Activated CD4-positive, alpha-beta memory T cell treated with anti-CD3 and anti-CD28 coated beads, Interleukin-2, amount 10 ng/mL, durations not matched to agents 7 days and 5 days (primary cell): ENCODE measurements at places on chromosomes 3 and 15. TPM values are rescaled to one million over a fixed set of nuclear protein-coding genes. Genes with fewer than 3 reads are reported as not detected.

DNA sequence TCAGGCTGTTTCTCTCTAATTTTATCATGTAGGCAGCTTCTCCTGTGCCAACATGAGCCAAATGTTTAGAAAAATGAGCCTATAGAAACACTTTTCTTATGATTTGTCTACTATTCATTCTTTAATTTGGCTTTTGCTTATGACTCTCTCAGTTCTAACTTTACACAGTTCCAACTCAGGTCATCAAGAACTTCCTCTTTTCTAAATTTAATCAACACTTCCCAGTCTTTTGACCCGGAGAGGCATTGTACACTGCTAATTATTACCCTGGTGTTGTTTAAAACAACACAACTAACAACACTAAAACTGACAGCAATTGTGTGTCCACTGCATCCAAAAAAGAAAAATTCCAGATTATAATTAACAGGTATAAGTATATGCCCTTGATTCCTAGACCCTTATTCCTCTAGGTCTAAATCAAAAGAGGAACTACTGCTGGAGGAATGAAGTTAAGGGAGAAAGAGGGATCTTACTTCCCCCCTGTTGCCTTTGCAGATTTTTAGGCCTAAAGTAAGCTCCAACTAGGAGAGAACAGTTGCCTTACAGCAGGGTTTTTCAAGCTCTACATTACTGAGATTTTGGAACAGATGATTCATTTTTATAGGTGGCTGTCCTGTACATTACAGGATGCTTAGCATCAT lies 332.2 kb upstream of the GOLIM4 start:
- DNase-seq, result no peak

DNA sequence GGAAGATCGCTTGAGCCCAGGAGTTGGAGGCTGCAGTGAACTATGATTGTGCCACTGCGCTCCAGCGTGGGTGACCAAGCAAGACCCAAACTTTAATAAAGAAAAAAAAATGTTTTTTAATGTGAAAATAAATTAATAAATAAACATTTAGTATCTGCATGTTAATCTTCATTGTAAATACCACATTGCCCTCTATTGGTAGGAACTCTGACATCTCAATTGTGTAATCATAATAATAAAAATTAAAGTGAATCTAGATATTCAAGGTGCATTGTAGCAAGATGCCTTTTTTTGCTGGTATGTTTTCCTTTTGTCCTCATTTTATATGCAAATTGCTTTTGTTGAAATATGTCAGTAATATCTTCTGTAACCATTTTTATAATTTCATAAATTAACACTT lies 95.0 kb upstream of the LIMD1 start:
- DNase-seq, result no peak

GRCh38 chr3:106327696-106328025 lies 458.8 kb upstream of the CBLB start:
- DNase-seq, result no peak

- DNase-seq, result no peak
These were observed 814.5 kb downstream of the VGLL3 start for GRCh38 chr3:86176445-86176784.

DNA sequence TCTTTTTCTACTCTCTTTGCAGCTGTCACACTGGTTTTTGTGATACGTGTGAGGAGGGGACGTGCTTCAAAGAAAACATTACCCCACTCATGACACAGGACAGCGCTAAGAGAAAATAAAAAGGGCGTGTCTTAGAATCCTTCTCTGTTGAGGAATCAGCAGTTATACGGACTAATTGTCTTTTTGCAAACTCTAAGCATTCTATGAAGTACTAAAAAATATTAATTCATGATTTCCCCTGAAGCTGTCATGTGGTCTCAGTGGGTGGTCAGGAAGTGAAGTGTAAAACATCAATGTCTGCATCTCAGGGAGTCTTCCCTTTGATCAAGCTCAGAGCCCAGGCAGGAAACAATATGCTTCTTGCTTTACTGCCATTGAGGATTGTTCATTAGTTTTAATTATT lies 117.5 kb upstream of the CRBN start:
- no peak for DNase-seq

DNA sequence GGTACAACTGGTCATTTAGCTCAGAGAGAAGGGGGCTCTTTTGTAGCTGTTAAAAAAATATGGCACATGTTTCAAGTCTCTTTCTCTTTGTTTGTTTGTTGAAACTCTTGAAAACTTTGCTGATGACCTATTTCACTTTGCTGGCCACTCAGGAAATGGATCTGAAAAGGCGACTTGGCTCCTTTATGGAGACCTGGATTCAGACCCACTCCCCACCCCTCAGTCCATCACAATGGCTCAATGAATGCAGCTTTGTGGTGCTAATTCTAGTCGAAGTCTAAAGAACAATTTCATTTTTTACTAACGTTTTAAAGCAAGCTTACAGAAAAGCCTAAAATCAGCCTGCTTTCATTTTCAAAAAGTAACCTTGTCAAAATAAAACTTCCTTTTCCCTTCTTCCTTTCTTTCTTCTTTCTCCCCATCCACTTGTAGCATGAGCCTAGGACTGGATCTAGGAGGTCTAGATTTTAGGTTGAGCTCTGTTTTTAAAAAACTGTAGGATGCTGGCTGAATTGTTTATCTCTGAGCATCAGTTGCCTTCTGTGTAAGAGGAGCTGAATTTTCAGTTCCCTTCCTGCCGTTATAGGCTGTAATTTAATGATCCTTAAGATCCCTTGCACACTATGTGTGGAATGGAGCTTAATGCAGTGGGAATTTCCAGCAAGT lies 165.5 kb upstream of the FEZF2 start:
- no peak for DNase-seq

DNA sequence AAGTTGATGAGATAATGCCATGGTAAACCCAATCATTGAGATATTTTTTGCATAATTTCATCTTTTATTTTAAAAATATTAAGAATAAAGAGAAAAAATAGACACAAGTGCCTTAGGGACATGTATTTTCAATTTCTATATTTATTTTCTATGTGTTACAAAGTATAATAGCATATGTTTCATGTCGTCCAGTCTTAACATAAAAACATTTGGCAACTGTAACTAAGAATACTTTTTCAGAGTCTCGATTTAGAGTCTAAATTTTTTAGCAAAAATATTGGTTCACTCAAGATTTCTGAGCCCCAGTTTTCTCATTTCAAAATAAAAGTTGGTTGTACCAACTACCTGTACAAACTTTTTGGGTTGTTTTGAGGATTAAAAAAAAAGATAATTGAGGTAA lies 511.4 kb upstream of the ZNF385D start:
- DNase-seq, result no peak

DNA sequence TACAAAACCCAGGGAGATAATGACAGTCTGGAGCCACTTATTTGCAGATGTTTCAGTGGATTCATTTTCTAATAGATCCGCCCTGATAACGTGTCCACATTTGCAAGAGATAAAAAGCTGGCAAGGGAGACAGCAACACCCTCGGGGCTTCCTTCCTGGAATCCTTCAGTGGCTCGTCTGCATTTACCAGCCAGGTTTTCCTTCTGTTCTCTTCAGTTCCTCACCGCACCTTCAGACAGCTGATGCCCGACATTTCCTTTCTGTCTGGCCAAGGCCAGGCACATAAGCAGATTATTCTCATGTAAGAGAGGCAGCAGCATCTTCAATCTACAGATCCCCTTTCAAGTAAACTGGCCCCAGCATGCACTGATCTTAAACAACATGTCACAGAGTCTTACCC lies 56.2 kb upstream of the SPATA12 start:
- no peak for DNase-seq

DNA sequence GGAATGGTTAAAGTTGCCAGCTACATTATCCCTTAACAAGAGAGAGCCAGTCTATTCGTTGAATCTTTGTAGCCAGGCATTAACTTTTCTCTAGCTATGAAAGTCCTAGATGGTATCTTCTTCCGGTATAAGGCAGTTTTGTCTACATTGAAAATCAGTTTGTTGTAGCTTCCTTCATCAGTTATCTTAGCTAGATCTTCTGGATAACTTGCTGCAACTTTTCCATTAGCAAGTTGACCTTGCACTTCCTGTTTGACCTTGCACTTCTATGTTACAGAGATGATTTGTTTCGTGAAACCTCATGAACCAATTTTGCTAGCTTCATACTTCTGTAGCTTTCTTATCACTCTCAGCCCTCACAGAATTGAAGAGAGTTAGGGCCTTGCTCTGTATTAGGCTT lies 24.1 kb downstream of the TOPAZ1 start:
- DNase-seq, result no peak

GRCh38 chr3:18288243-18288642 lies 136.9 kb downstream of the SATB1 start:
- DNase-seq, result no peak

- DNase-seq, result no peak
These were observed 72.0 kb downstream of the DHX30 start for GRCh38 chr3:47874913-47875312.

- DNase-seq, result no peak
These were observed 10.1 kb upstream of the CCDC80 start for GRCh38 chr3:112651071-112651470.

- DNase-seq, result no peak
These were observed 47.5 kb downstream of the SRGAP3 start for GRCh38 chr3:9201955-9202354.

DNA sequence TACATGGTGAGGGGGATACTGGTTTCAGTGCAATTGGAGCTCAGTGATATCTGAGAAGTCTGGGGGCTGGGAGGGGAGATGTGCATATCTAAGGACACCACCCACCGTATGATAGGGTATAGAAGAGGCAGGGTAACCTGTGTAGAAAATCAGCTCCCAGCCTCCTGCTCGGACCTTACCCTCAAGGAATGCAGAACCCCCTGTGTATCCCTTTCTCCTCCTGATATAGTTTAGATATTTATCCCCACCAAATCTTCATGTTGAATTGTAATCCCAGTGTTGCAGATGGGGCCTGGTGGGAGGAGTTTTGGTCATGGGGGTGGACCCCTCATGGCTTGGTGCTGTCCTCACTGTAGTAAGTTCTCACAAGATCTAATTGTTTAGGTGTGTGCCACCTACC lies 48.2 kb upstream of the GATA2 start:
- DNase-seq, result no peak

GRCh38 chr3:46215810-46216414 lies 7.8 kb upstream of the CCR1 start:
- no peak for DNase-seq

GRCh38 chr15:63013052-63013808 lies 29.3 kb upstream of the TPM1 start:
- no peak for DNase-seq

- DNase-seq, result no peak
These were observed 14.8 kb downstream of the LOXL1 start for GRCh38 chr15:73941044-73941443.

- no peak for DNase-seq
These were observed 2.5 kb downstream of the SLC22A13 start for GRCh38 chr3:38268087-38268486.

- no peak for DNase-seq
These were observed 17.1 kb downstream of the SLC9A9 start for GRCh38 chr3:143831208-143831607.

- no peak for DNase-seq
These were observed 25.9 kb downstream of the TBC1D2B start for GRCh38 chr15:78051596-78051995.

- DNase-seq, result no peak
These were observed 446.8 kb downstream of the IGSF11 start for GRCh38 chr3:118587847-118588246.

DNA sequence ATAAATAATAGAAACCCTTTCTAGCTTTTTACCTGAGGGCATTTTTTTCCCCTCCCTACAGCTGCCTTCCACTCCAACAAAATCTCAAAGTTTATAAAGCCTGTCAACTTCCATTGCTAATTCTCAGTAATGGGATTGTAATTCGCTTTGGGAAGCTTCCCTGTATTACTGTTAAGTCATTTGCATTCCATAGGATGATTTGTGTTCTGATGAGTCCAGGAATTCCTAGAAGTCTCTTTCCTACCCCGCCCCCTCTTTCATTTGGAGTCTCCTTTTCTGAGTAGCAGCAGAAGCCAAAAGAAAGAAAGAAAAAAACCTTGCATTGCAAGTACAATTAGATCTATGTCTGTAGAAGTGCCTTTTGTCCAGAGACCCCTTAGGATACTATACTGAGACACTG lies 1033.3 kb downstream of the IGSF11 start:
- DNase-seq, result no peak

DNA sequence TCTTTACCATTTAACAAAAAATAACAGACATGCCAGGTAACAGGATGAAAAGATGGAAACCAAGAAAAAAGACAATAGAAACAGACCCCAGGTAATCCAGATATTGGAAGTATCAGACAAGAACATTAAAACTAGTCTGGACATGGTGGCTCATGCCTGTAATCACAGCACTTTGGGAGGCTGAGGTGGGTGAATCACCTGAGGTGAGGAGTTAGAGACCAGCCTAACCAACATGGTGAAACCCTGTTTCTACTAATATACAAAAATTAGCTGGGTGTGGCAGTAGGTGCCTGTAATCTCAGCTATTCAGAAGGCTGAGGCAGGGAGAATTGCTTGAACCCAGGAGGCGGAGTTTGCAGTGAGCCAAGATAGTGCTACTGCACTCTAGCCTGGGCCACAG lies 40.6 kb downstream of the ACAD9 start:
- DNase-seq, result no peak

GRCh38 chr15:84570164-84570735 lies 30.6 kb upstream of the ZSCAN2 start:
- DNase-seq, result peak; percentile 70

DNA sequence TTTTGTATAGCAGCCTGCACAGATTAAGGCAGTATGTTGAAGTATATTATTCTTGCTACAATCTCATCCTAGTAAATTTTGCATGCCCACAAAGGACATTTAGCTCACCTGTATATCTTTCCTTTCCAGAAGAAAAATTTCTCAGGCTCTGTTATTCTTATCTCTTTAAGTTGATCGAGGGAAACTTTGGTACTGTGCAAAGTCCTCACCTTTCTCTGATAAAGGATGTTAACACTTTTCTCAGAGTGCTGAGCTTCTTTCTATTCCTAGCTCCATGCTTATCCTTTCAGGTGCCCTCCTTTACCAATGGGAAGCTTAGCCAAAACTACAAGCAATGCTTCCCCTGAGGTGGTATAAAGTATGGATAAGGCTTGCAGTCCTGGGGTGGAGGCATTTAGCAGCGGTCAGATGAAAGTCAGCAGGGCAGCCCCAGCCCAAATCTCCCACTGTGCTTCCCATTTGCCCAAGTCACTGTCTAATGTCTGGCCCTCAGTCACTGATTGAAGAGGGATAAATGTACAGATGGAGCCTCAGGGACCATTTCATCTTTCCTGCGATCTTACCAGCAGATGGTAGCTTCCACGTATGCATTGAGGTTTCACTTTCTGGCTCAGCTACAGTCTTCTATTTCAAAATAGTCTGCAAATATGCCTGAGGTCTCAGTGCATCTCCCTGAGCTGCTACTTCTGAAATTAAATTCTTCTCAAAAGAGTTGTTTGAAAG lies 127.8 kb upstream of the P2RY1 start:
- no peak for DNase-seq

Gene CD200R1
- total RNA-seq, result 17.6 TPM

Gene ECE2
- total RNA-seq, result not detected

Gene BUB1B
- total RNA-seq, result 73.2 TPM

Gene REC114
- not detected for total RNA-seq

Gene TLR9
- total RNA-seq, result 0.83 TPM

Gene TFG
- 56.5 TPM for total RNA-seq

Gene LINGO1
- total RNA-seq, result not detected

Gene MUSTN1
- 4.4 TPM for total RNA-seq

Gene IMPG2
- total RNA-seq, result 0.18 TPM

Gene ALDH1L1
- not detected for total RNA-seq

Gene SENP8
- total RNA-seq, result 1.4 TPM

Gene TMEM207
- total RNA-seq, result not detected

Gene CAPN3
- 3.7 TPM for total RNA-seq

Gene GOLGA8A
- 170 TPM for total RNA-seq

Gene SLC22A14
- not detected for total RNA-seq

Gene CORO2B
- total RNA-seq, result not detected

Gene CAMK2N2
- total RNA-seq, result 0.23 TPM

Gene OIP5
- total RNA-seq, result 15.4 TPM

Gene LTK
- 5.2 TPM for total RNA-seq
